ENCODE measurements at places on chromosomes 1 and 21.

DNA sequence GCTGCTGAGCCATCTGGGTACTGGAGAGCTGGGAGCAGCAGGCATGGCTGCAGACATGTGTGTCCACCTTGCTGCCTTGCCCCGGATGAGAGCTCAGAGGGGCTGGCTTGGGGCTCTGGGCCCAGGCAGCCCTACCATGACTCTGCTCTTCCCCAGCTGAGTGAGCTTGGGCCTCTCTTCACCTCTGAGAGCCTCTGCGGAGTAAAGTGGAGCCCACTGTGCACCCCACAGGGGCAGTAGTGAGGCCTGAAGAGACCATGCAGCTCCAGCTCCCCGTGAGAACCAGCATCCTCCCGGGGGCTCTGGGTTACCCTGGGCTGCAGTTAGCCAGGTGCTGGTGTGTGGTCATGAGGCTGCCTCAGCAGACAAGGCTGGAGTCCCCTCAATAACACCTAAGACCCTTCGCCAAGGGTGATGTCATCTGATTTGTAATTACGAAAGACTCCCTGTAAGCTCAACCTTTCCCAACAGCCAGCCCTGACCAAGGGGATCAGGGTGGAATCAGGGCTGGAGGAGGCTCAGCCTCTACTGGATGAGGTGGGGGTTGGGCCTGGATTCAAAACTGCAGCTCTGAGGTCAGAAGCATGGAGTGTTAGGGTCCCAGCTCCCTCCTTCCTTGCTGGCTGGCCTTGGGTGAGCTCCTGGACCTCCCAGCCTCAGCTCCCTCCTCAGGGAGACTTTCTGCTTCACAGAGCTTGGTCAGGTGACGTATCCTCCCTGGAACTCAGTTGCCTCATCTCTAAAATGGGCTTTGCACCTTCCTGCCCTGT lies 308.0 kb downstream of the MATN1 start:
- no peak for DNase-seq

DNA sequence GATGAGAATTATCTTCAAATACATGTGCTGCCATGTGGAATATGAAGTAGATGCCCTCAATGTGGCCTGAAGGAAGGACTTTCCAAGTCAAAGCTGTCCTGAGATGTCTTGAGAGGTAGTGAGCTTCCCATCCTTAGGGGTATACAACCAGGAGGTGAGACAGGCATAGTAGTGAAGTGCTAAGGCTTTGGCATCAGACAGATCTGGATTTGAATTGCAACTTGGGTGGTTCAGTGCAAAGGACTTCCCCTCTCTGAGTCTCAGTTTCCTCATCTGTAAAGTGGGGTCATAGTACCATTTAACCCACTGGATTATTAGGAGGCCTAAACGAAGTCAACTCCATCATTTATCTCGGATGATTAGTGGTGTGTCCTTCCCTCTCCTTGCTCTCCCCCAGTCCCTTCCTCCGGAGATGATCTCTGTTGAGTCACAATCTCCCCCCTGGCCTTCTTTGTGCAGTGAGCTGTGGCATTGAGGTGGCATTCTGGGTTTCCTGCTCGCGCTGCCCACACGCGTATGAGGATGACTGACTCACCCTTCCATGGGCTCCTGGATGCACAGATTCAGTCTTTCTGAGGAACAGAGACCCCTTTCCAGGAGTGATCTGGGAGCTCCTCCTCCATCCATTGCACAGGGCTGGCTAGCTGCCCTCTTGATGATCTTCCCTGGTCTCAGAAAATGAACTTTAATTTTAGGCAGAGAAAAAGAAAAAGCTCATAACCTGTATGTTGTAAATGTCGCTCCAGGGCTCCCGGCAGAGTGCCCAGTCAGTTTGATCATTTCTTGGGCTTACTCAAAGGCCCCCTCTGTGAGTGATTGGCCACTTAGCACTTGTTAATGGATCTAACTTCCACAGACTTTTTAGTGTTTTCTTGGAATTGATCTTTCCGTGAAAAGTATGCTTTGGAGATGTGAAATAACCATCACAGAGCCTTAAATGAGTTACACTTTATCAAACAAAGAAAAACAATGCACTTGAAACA lies 354.6 kb downstream of the PTPRU start:
- peak; percentile 18 for DNase-seq

GRCh38 chr1:202213361-202214088 lies 19.9 kb downstream of the LGR6 start:
- no peak for DNase-seq

DNA sequence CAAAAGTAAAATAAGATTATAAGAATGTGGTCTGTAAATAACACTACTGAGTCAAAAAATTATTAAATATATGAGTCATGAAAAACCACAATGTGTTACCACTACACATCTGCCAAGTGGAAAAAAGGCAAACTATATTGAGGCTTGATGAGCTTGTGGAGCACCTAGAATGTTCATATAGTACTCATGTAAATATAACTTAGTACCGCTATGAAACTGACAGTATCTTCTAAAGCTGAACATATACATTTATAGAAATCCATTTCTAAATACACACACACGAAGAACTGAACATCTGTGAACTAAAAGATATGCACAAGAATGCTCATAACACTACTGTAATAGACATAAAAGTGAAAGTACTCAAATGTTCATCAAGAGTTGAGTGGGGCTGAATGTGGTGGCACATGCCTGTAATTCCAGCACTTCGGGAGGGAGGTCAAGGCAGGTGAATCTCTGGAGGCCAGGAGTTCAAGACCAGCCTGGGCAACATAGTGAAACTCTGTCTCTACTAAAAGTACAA lies 18.5 kb upstream of the GBP3 start:
- DNase-seq, result peak; percentile 83

DNA sequence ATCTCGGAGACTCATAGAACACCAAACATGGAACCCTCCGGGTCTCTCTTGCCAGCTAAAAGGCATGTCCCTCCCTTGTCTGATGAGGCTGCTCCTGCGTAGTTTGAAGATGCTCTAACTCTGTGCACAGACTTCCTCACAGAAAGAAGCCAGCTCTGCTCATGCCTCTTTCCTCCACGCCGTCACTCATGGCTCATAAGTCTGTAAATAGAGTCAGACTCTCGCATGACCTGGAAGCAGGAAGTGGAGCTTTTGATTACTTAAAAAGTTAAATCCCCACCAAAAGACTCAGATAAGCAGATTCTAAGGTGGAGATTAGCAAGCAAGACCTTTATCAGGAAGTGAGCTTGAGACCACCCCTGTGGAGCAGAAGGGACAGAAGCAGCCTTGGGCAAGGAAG lies 171.6 kb downstream of the TRIM33 start:
- no peak for DNase-seq

- peak; percentile 38 for DNase-seq
Measured at GRCh38 chr1:85689775-85690404, 18.3 kb downstream of the ZNHIT6 start.

DNA sequence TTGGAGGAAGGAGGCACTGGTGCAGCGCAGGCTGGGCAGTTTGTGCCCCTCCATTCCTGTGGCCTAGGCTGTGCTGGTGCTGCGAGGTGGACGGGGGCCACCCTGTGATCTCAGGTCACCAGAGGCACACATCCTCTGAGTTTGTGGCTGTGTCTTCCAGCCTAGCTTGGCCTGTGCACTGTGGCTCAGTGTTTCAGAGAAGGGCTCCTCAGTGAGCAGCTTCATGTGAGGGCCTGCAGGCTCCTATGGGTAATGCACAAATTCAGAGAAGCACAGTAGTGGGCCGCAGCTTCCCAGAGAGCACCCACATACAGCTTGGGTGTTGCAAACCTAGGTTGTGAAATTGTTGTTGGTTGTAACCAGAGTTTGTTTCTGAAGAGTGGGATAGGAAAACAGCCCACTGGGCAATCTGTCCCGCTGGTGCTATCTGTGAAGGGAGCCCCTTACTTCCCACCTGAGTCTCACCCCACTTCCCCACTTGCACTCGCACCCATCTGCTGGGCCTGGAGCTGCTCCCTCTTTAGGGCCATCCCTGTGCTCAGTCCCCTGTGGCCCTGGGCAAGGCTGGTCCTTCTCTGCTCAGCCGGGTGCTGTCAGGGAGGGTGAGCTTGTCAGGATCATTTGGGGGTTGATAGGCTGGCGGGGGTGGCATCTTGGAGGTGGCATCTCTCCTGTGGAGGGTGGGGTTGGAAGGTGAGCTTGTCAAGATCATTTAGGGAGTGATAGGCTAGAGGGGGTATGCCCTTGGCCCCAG lies 30.2 kb downstream of the SNAP47 start:
- no peak for DNase-seq

DNA sequence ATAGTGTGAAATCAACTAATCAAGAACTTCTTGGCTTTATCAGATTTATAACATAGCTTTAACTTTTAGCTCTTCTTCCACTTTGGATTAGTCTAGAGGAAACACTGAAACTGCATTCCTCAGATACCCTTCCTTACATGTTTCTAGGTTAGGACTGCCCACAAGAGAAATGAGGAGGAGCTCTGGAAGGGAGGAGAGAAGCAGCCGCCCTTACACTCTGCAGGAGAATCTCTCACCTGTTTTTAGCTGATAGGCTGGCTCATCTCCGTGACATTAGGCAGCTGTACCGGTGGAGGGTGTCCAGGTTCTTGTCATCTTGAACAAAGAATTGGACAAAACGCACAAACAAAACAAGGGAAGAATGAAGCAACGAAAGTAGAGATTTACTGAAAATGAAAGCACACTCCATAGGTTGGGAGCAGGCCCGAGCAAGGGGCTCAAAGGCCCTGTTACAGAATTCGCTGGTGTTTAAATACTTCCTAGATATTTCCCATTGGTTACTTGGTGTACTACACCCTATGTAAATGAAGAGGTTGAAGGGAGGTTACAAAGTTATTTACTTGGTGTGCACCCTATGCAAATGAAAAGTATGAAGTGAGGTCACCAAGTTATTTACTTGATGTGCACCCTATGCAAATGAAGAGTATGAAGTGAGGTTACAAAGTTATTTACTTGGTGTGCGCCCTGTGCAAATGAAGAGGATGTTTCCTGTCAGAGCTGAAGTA lies 524.9 kb upstream of the CHRM3 start:
- DNase-seq, result no peak

GRCh38 chr1:38152351-38153065 lies 105.9 kb upstream of the POU3F1 start:
- peak; percentile 4 for DNase-seq

DNA sequence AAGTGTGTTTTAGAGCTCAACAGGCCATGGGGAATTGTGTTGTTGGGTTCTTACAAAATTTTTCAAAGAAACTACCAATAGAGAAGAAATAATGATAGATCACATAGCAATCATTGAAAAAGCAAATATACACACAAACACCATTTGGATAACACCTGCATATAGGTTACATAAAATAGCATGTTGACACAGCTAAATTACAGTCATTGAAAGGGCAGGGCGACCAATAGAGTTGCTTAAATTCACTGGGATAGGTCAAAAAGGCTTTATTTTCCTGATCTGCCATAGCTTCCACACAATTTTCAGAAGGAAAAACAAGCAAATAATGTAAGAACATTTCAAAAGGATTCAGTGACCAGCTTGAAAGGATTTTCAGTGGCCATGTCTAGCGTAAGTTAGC lies 57.9 kb upstream of the FGGY start:
- no peak for DNase-seq

DNA sequence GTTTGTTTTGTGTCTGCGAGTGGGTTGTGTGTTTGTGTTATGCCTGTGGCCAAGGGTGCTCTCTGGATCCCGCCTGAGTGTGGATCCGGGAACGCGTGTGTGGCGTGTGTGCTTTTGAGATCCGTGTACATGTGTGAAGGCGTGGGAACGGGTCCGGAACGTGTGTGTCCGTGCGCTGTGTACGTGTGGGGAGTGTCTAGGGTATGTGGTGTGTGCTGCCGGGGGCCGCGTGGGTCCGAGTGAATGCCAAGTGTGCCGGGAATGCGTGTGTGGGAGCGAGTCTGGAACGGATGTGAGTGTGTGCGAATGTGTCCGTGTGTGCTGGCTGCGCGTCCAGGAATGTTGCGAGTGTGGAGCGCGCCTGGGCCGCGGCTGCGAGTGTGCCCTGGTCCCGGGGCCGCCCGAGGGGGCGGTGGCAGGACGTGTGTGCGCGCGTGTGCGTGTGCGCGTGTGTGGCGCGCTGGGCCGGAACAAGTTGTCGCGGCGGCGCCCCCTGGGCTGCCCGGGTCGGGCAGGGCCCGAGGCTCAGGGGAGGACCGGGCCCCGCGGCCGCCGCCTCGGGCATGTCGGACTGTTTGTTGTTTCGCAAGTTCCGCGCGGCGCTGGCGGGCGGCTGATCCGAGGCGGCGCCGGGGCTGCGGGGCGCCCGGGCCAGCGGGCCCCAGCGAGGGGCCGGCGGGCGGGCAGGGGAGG lies 953 bp downstream of the PTPRU start:
- peak; percentile 68 for DNase-seq

- no peak for DNase-seq
Measured at GRCh38 chr1:218636548-218636947, 291.4 kb downstream of the TGFB2 start.

DNA sequence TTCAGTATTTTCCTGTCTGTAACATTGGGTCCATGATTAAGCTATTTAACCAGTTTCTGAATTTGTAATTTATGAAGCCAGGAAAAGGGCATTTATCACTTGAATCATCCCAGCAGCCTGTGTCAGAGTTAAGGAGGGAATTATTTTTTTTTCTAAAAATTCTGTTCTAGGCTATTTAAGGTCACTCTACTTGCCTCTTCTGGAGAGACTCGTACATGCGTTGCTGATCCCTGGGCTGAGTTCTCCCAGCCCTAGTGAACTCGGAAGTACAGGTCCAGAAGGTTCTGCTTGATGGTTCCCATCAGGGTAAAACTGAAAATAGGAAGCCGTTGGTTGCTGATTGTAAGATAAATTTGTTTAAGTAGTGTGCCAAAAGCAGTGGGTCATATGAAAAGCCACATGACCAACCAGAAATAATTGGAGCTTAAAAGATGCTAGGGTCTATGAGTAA lies 90.7 kb downstream of the GPR88 start:
- DNase-seq, result peak; percentile 61

- no peak for DNase-seq
Measured at GRCh38 chr21:14758849-14759248, 212.7 kb upstream of the SAMSN1 start.

DNA sequence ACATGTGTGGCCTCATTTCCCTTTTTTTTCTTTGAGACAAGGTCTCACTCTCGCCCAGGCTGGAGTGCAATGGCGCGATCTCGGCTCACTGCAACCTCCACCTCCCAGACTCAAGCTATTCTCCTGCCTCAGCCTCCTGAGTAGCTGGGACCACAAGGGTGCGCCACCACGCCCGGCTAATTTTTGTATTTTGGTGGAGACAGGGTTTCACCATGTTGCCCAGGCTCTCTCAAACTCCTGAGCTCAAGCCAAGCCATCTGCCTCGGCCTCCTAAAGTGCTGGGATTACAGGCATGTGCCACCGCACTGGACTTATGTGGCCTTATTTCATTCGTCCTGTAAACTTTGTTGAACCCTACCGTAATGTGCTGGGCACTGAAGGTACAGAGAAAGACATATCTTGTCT lies 569 bp upstream of the WARS2 start:
- peak; percentile 37 for DNase-seq

- no peak for DNase-seq
Measured at GRCh38 chr1:190104961-190105360, 372.7 kb downstream of the BRINP3 start.

DNA sequence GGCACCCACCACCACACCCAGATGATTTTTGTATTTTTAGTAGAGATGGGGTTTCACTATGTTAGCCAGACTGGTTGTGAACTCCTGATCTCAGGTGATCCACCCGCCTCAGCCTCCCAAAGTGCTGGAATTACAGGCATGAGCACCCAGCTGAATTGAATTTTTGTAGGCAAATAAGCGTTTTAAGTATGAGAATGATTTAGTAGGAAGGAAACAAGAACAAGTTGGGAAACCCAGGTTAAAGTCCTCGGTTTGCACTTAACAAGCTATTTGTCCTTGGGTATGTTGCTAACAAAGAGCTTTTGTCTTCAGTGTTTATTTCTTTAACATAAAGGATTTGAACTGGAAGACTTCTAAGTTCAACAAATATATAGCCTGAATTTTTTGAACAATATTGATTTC lies 23.9 kb downstream of the BTF3L4 start:
- DNase-seq, result no peak

- no peak for DNase-seq
Measured at GRCh38 chr1:115874497-115874896, 33.6 kb upstream of the NHLH2 start.
